Left hindlimb (tissue), 1 donor: ENCODE measurements at places on chromosomes 2 and 18.

DNA sequence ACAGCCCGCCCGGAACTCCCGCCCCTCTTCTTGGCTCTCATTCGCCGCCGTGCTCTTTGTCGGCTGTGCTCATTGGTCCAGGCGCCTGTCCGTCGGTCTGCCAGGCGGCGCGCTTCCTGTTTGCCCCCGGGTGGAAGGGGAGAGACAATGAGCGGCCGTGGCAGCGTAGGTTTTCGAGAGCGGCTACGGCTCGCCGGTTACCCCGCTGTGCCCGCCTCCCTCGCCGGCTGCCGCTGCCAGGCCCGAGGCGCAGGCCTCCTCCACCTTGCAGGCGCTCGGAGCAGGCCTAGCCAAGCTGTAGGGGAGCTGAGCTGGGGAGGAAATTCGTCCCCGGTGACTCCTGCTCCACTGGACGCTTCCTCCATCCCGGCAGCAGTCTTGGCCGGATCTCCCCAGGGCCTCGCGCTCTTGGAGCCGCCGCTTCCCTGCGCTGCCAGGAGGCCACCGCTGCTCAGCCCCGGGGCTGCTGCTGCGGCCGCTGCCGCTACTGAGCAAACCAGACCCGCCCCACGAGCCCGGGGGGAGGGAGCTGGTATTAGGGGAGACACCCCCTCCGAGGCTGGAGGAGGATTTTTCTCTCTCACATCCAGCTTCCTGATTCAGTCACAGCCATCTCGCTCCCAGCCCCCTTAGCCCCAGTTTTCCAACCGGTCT lies at the start of gene SP3:
Gene SP3 (minus strand): TSS at position 2 of the 654 bp plus-strand sequence. CDS start 202 bp downstream, outside the sequence.
- DNase-seq, result peak; percentile 99

- no peak for DNase-seq
Observed at GRCh38 chr2:11903085-11903606, 156.7 kb downstream of the LPIN1 start.

- peak; percentile 74 for DNase-seq
Observed at GRCh38 chr2:62471816-62472215, 34.2 kb downstream of the TMEM17 start.

DNA sequence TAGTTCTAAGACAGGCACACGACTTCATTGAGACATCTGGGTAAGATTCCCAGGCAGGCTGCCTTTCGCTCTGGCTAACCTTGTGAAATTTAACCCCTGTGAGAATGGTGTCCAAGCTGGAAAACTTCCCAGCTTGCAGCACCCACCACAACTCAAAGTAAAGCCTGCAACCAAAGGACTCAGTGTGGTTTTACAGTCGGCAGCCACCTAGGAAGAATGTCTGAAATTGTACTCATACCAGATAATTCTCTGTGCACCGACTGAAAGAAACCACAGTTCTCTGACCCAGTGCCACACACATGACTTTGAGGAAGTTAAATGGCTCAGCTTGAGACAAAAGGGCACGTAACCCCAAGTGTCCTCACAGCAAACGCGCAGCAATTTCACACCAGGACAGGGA lies 125.7 kb downstream of the RBMS1 start:
- peak; percentile 45 for DNase-seq

DNA sequence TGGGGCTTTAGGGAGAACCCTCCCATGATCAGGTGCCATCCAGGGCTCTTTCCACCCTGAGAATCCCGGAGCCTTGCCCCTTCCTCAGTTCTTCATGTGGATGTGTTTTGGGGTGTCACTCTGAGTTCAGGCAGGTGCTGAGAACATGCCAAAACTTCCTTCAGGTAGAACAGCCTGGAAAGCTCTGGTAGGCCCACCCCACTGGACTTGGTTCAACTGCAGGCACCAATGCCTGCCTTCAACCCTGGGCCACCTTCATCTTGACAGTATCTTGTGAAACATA lies 85.8 kb downstream of the EPAS1 start:
- DNase-seq, result no peak

DNA sequence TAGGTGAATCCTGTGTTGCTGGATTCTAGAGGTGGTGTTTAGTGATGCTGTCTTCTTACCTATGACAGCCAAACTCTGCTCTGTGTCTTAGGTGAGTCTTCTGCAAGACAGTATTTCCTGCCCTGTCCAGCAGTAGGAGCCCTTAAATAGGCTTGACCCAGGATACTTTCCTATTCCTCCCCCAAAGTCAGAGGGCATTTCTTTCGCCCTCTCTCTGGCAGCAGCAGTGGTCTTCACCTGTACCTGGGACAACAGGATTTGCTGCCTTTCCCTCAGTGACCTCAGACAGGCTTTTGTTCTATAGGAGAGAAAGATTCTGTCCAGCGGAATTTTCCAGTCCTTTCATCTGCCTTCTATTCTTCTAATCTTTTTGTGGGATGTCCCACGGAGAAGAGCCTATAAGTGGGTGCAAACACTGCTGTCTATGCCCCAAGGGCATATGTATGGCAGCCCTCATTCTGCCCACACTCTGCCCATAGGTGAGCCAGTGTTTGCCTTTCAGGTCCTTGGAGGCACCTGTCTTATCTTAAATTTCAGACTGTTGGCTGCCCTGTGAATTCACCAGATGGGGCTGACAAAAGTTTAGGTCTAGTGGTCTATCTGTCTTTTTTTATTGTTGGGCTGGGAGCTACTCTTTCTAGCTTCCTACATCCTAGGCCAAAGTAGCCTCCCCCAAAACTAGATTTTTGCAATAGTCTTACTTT lies 177.3 kb upstream of the SPOPL start:
- DNase-seq, result no peak

DNA sequence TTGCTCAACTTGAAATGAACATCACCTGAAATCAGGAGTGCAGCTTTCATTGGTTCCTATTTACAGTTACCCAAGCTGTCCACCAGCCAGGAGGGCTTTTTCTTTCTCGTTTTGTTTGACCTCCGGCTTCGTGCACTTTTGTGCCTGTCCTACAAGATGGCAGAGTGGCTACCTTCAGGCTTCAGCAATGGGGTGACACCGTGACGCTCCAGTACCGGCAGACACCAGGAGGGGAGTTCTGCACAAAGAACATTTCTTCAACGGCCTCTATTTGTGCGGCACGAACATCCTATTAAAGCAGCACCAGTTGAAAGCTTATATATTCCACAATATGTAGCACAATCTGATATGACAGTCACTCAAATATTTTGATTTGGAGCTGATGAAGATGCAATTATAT lies 18.3 kb downstream of the RNASEH1 start:
- DNase-seq, result no peak

- DNase-seq, result no peak
Observed at GRCh38 chr18:78178812-78179211, 800.8 kb upstream of the SALL3 start.

DNA sequence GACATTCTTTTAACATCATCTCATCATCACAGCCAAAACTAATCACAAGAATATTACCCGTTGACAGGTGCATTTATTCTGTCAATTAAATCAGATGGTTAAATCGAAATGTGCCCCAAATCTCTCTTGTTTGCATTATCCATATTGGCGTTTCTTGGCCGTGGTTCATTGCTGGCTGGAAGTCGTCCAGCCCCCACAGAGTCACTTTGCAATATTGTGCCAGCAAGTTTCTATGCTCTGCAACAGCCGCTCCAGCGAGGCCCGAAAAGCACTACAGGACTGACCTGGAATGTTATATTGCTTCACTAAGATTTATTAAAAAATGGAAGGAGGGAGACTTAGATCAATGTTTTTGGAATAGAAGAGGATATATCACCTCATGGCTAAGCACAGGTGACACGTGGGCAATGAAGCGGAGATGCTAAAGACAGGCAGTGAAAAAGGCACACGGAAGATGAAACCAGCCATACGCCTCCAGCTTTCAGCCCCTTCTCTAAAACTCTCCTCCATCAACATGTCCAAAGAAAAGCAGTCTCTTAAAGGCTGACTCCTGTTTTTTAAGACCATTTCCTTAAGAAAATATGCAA lies 176.8 kb upstream of the VRK2 start:
- no peak for DNase-seq

DNA sequence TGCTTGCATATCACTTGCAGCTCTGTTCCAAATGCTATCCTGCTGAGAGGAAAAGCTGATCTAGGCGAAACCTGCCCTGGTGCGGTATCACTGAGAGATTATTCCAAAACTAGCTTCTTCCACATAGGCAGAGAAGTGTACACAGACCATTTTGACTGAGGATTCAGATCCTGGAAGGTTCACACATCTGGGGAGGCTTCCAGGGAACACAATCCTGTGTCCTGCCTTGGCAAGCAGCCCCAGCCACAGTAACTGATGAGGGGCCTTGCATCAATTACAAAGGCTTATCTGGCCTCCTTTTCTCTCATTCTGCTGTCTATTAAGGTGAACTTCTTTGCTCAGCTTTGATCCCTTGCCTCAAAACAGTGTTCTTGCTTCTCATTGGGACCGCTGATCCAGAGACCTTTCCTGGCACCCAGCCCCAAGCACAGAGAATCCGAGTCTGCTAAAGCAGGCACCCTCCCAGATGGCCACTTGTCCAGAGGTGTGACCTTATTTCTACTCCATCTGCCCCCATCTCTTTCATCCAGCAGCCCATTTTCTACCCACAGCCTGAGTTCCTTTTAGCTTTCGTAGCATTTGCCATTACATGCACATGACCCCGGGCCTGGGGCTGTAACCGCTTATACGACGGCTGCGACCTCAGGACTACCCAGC lies 52.3 kb upstream of the ZFP36L2 start:
- DNase-seq, result no peak

GRCh38 chr2:9313443-9313842 lies 106.8 kb downstream of the ASAP2 start:
- no peak for DNase-seq

DNA sequence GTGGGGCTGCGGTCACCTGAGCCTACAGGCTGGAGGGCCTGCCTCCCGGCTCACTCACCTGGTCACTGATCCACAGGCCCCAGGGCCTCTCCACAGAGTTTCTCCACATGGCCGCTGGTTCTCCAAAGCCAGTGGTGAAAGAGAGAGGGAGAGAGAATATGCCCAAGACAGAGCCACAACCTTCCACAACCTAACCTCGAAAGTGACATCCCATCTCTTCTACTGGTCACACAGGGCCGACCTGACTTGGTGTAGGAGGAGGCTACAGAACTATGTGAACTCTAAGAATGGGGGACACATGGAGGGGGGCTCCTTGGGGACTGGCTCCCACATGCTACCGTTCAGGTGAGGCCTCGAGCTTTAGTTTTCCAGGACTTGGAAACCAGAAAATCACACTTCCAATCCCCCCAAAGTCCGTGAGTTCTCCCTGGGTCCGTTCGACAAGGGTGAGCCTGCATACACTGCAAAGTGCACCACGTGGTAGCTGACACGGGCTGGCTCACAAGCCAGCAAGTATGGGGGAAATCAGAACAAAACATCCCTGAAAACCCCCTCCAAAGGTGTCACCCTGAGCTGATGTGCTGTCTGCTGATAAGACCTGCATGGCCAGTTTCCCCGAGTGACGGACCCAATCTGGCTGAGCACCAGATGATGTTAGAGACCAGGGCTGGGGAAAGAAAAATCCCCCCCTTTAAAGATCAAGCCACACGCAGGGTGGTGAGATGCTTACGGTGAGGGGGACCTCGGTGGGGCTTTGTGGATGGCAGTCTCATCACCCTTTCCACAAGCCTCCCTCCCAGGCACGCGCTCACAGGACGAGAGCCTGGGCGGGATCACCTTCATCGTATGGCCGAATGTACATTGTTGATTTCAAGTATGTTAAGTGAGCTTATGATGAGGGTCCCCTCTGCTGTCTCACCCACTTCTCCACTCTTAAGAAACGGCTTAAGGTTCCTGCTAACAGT lies 54.2 kb upstream of the SEMA4C start:
- DNase-seq, result no peak

- no peak for DNase-seq
Observed at GRCh38 chr2:10382354-10383061, 65.6 kb downstream of the ODC1 start.

DNA sequence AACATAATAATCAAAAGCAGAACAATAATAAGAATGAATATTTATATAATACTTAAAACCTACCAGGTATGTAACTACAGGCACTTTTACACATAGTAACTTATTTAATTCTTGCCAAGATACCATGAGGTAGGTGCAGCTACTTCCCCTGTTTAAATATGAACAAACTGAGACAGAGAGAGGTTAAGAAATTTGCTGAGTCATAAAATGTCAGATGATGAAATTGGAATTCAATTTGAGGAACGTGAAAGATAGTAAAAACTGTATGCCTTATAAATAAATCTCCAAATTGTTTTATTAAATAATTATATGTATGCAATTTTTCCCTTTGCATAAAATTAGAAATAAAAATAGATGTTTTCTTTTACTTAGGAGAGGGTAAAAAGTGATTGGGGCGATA lies 1103.3 kb upstream of the NRXN1 start:
- no peak for DNase-seq

GRCh38 chr2:96891591-96892333 lies 21.9 kb upstream of the SEMA4C start:
- no peak for DNase-seq

DNA sequence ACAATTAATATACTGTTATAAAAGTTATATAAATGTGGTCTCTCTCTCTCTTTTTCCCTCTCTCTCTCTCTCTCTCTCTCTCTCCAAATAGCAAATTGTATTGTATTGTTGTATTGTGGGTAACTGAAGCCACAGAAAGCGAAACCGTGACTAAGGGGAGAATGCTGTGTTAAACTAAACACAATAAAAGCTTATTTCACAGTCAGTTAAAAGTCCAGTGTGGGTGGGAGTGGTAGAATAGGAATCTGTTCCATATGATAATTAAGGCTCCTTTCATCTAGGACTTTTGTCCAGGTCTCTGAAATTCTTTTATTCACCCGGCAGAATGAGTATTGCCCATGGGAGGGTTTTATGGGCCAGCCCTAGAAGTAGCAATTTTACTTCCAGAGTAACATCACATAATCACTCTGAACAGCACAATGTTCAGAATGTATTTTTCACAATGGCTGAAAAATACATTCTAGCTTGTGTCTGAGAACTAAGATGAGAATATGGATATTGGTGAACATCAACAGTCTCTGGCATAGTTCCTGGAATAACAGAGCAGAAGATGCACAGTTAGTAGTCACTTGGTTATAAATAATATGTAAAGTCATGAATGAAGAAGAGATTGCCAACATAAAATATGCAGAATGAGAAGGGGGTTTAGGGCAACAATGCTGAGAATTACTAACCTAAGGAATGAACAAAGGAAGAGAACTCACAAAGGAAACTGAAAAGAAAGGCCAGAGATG lies 399.1 kb downstream of the PLCL1 start:
- DNase-seq, result no peak

- DNase-seq, result peak; percentile 57
Observed at GRCh38 chr18:10727477-10727876, 201.7 kb downstream of the NAPG start.

DNA sequence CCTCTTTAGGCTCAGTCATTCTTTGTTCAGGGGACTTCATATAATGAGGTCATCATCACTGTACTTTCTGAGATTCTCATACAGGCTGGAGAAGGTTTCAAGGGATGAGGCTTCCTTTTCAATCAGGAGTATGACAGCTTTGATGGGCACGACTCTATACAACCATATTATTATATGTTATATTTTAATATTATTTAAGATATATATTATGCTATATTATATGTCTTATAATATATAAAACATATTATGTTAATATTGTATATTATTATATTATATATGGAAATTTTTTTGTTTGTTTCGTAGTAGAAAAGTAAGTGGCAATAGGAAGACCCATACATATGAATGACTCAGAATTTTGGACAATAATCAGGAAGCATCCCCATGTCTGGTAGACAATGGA lies 78.0 kb upstream of the GATA6 start:
- no peak for DNase-seq
